ENCODE measurements at places on chromosomes 13 and 19.

GRCh38 chr19:31451686-31452330, 102.6 kb upstream of the TSHZ3 start:
- DNase-seq = no peak

DNA sequence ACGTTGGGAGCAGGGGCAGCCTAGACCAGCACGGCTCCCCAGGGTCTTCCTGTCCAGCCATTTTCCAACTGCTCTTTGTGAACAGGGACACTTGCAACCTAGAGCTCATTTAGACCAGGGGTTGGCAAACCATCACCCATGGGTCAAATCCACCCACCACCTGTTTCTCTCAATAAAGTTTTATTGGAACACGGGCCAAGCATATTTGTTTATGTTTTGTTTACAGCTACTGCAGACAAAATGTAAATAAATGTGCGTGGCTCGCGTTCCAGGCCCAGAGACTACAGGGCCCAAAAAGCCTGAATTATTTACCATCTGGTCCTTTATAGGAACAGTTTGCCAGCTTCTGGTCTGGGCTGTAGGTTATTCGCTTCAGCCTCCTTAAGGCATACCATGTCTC, 13.3 kb upstream of the EMC10 start:
- DNase-seq = no peak

GRCh38 chr19:30044273-30045248, 102.5 kb downstream of the URI1 start:
- DNase-seq = no peak

DNA sequence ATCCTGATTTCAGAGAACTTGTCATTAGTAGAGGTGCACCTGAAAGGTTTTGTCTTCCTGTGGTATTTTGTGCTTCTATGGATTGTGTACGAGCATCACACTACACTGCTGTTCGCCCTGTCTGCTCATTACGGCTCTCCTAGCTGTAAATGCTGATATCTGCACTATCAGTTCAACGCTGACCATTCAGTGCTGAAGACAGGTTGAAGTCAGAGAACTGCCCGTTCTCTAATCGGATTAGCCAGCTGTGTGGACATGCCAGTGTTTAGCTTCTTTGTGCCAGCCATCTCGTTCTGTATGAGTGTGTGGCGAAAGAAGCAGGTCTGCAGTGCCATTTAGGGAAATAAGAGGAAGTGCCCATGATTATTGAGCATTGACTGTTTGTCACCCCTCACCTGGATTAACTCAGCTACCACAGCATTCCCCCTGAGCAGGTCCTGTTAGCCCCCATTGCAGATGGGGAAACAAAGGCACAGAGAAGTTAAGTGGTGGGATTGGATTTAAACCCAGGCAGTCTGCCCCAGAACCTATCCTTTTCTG, 21.6 kb upstream of the C1QTNF9 start:
- DNase-seq = no peak

DNA sequence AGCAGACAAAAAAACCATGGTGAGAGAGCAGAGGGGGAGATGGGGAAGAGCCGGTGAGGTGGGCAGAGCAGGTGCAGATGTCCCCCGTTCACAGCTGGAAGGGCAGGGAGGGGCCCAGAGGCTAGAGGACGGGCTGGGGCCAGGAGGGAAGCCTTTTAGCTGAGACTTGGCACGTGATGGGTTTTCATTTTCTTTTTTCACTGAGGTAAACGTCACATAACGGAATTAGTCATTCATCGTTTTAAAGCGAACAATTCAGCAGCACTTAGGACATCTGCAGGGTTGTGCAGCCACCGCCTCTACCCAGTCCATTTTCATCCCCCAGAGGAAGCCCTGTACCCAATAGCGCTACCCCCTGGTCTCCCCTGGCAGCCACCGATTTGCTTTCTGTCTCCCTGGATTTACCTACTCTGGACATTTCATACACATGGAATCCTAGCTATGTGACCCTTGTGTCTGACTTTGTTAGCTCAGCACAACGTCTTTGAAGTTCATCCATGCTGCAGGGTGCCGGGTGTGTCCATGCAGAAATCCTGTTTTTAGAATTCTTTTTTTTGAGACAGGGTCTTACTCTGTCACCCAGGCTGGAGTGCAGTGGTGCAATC, 16.0 kb upstream of the EMC10 start:
- DNase-seq = no peak
